HAP-1 (cell line): ENCODE measurements at places on chromosomes 13 and 19.

GRCh38 chr19:19004144-19004543 is 29.2 kb downstream of the SUGP2 start:
- no peak for DNase-seq

GRCh38 chr13:99514801-99515200 is 13.5 kb downstream of the TM9SF2 start:
- no peak for DNase-seq

- no peak for DNase-seq
Observed at GRCh38 chr13:110380359-110381028, 73.4 kb downstream of the COL4A2 start.

DNA sequence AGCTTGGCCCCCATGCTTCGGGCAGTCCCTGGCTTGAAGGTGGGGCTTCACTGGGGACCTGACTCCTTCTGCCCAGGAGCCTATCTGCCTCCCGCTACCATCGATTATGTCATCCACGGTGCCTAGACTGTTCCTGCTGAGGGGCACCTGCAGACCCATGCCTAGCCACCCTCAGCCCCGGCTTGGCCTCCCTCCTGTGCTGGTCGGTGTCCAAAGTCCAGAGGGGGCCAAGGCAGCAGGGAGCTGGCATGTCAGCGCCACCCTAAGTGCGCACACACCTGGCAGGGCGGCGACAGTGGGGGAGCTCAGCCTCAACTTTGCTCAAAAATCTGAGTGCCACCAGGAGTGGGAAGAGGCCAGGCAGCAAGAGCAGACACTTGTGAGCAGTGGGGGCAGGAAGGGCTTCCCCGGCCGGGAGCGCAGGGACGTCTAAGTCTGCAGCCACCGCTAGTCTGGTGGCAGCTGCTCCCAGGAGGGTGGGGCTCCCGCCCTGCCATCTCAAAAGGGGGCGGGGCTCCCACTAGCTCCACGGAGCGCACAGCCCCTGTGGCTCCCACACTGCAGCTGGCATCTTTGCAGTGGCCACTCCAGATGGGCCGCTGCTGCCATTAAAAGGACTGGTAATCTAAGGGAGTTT is 13.5 kb upstream of the URAD start:
- no peak for DNase-seq

DNA sequence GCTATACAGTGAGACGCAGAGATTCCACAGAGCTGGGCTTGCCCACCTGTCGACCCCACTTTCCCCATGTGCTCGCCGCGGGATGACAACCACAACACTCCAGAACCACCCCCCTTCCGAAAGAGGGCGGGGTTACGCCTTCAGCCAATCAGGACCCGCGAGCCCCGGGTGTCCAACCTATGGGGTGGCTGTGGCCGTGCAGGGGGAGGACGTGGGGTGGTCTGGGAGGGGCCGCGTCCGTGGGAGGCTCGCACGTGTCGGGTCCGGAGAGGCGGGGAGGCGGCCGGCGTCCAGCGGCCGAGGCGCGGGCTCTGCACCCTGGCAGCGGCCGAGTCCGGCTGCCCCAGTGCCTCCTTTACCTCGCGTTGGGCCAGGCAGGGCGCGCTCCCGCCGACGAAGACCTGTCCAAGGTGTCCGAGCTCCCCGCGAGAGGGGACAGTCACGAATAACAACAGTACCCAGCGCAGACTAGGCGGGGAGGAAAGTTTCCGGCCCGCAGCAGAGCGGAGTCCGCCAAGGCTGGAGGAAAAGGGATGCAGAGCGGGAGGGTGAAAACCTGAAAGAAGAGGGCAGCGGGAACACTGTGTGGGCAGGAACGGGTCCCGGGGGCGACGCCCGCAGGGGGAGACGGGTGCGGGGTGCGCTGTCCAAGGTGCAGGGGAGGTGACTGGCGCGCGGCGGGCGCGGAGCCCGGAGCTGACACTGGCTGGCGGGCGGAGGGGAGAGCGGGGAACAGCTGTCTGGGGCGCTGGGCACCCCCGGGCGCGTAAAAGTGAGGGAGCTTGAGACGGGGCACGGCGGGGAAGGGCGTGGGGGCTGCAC is 911 bp downstream of the ENOX1 start:
- peak; percentile 86 for DNase-seq

GRCh38 chr19:51783372-51783771 is 11.6 kb upstream of the FPR3 start:
- DNase-seq: no peak

GRCh38 chr13:77372275-77372674 is 45.4 kb upstream of the MYCBP2 start:
- no peak for DNase-seq

GRCh38 chr19:15318241-15318691 is 14.1 kb downstream of the BRD4 start:
- no peak for DNase-seq

- DNase-seq: peak; percentile 82
Observed at GRCh38 chr13:27425918-27426630, 1.7 kb downstream of the GTF3A start.

GRCh38 chr19:54554006-54554405 is 19.6 kb upstream of the LILRA2 start:
- no peak for DNase-seq

- no peak for DNase-seq
Observed at GRCh38 chr19:19591133-19591825, 27.2 kb downstream of the PBX4 start.

DNA sequence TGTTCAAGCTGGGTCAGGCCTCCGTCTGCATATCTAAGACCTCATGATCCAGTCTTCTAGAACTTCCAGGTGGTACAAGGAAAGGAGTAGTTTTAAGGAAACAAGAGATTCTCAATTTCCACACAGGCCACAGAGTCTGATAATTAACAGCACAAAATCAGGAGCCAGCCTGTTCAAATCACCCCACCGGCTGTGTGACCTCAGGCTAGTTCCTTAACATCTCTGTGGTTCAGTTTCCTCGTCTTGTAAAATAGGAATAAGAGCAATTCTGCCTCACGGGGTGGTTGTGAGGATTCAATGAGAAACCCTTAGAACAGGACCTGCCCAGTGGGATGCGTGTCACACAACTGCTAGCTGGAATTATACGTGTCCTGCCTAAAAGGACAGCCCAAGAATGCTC is 25.6 kb downstream of the FCGBP start:
- DNase-seq: no peak

DNA sequence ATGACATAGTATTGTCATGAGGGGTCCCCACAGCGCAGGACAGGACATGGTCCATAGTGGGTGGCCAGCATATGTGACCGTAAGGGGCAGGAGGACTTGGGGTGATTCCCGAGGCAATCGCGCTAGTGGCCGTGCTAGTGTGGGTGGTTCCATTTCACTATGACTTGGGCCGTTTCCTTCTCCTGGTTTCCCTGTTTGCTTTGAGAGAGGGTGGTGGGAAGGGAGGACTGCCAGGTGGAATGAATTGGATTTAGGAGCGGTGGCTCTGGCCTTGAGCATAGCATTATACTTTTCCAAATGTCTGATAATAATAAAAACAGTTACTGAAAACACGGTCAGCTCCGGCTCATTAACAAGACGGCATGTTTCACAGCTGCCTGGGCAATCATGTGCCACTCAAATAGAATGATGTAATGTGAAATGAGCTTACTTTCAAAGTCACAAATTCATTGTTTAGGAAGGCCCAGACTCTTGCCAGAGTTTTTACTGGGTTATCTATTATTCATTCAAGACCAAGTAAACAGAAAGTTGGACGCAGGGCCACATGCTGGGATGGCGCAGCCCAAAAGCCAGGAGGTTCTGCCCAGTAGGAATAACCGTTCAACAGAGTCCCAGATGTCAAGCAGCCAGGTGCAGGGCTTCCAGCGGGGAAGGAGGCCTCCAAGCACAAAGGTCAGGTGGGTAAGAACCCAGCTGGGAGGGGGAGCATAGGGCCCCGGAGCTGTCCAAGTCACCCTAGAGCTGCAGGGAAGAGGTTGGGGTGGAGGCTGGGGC is 19.6 kb upstream of the SLC15A1 start:
- DNase-seq: no peak

DNA sequence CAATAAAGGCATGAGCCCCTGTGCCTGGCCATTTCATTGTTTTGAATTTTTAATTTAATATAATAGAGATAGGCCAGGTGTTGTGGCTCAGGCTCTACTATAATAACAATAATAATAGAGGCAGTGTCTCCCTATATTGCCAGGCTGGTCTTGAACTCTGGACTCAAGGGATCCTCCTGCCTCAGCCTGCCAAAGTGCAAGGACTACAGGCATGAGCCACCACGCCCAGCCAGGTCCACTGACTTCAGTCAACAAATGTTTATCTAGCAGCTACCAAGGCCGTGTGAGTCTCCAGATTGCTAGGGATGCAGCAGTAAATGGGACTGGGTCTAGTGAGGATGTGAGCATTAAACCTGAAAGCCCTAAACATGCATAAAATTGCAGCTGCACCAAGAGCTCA is 13.8 kb upstream of the ILF3 start:
- DNase-seq: no peak

DNA sequence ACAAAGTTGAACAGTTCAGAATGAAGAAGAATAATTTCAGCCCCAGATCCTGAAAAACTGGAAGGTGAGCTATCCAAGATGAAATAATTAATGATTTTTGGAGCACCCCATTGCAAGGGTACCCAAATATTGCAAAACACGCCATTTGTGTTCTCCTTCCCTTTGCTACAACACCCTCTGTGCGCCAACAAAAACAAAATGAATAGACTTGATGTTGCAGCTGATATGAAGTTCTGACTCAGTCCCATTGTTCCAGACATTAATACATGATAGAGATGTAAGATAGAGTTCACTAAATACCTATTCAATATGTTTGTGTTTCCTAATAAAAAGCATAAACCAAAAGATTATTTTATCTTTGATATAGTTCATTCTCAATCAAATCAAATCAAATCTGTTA is 287.5 kb upstream of the SOX21 start:
- no peak for DNase-seq

- DNase-seq: peak; percentile 78
Observed at GRCh38 chr19:4474514-4475022, 2.5 kb downstream of the HDGFL2 start.

GRCh38 chr13:29510651-29511084 is 84.8 kb downstream of the SLC7A1 start:
- DNase-seq: no peak

- DNase-seq: peak; percentile 75
Observed at GRCh38 chr19:55206664-55207500, 2.4 kb downstream of the PTPRH start.
